ENCODE measurements at places on chromosomes 3 and 15.

DNA sequence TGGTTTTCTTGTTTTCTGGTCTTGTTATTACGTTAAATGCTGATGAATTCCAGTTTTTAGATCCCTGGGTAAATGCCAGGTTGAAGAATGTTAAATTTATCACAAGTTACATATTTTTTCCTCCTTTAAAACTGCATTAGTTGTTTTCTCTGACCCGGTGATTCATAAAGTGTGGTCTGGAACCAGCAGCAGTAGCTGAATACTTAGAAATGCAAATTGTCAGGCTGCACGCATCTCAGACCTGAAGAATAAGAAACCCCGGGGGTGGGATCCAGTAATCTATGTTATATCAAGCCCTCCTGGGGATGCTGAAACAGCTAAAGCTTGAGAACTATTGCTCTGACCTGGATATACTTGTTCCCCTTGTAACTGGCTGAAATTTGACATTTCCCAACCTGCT, 69.1 kb downstream of the PEX5L start:
- DNase-seq = no peak

DNA sequence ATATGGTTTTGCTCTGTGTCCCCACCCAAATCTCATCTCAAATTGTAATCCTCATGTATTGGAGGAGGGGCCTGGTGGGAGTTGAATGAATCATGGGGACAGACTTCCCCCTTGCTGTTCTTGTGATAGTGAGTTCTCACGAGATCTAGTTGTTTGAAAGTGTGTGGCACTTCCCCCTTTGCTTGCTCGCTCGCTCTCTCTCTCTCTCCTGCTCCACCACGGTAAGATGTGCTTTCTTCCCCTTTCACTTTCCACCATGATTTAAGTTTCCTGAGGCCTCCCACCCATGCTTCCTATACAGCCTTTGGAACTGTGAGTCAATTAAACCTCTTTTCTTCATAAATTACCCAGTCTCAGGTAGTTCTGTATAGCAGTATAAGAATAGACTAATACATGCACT, 60.7 kb downstream of the GSK3B start:
- DNase-seq = no peak

DNA sequence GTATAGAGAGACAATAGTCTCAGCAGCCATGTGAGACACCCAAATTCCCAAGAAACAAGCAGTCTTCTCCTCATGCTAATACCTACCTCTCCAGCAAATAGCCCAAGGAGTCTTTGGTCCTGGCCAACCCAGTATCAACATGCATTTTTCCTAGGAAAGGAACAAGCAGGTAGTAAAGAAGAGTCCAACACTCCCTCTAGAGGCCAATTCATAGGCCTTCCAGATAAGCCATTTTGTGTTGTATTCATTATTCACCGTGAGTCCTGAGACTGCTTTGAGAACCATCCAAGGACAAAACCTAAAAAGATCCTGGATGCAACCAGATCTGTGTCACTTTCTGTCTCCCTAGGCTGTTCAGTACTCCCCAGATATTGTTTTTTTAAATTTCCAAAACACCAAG, 63.6 kb upstream of the SNTN start:
- DNase-seq = no peak

GRCh38 chr3:30333903-30334302, 272.5 kb upstream of the TGFBR2 start:
- DNase-seq = no peak

DNA sequence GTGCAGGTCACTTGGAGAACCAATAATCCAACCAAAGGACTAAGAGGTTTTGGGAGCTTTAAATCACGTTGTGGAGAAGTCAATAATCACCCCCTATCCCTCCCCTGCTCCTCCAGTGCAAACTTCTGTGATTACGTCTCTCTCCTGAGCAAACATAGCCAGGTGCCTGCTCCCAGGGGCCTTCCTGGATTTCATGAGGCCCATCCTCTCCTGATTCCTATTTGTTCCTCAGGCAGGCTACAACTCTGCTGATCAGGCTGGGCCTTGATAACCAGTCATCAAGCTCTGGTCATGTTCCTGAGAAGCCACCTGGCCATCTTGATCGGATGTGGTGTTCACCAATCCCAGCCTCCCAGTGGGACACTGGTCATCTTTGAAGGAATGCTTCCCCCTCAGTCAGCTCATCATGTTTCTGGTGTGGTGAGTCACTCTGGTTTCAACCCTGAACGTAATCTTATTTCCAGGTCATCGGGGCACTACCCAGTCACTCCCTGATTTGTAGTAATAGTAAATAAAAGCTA, 2.9 kb upstream of the ZNF710 start:
- DNase-seq = no peak

- DNase-seq = no peak
These were observed 145.3 kb upstream of the LIPC start for GRCh38 chr15:58286523-58286922.

- peak; percentile 52 for DNase-seq
These were observed at the start of the genes BBS4 and HIGD2B for GRCh38 chr15:72685925-72686794. Gene BBS4 (plus strand): TSS chr15:72686207. CDS start chr15:72686228, 21 bp downstream. Gene HIGD2B (minus strand): TSS chr15:72686182. CDS start chr15:72676374, 9,808 bp downstream.

Data from brain pericyte (primary cell).